ENCODE measurements at places on chromosomes 7 and 10. TPM values are rescaled to one million over a fixed set of nuclear protein-coding genes. Genes with fewer than 3 reads are reported as not detected.

Gene CUBN
- 0.08 TPM for total RNA-seq

Gene PRRT4
- not detected for total RNA-seq

Gene HSPB1
- 1,385 TPM for total RNA-seq

Gene TCAF2
- total RNA-seq, result 0.88 TPM

Gene ARHGEF35
- 0.18 TPM for total RNA-seq

Gene HMX2
- total RNA-seq, result 0.23 TPM

Gene LIPK
- total RNA-seq, result not detected

Gene ZNF212
- total RNA-seq, result 10.5 TPM

Gene AKR1C8
- total RNA-seq, result not detected

Gene SLC26A5
- total RNA-seq, result not detected

Gene AGR3
- not detected for total RNA-seq

Gene CDK14
- total RNA-seq, result 0.14 TPM

Gene NUPR2
- total RNA-seq, result not detected

Gene SEMA3C
- total RNA-seq, result 86.4 TPM

Gene STX1A
- 69.1 TPM for total RNA-seq

Gene MACC1
- not detected for total RNA-seq

Gene PTN
- not detected for total RNA-seq

Gene PRLHR
- total RNA-seq, result not detected

Gene ATP6V1F
- 271 TPM for total RNA-seq

Gene TTYH3
- total RNA-seq, result 56.3 TPM

Gene OR6V1
- total RNA-seq, result not detected

Gene NRP1
- total RNA-seq, result 67.9 TPM

Gene EPO
- not detected for total RNA-seq

Gene CPXM2
- total RNA-seq, result not detected

Gene CYP3A7
- total RNA-seq, result 0.06 TPM

Gene NANOS1
- 3.6 TPM for total RNA-seq

All from A549 treated with Mapracorat at 1 μM for 4 hours (cell line).